Articular chondrocyte of knee joint (primary cell): ENCODE measurements at places on chromosomes 6 and 20. TPM values are rescaled to one million over a fixed set of nuclear protein-coding genes. Genes with fewer than 3 reads are reported as not detected.

Gene GNAS-AS1
- total RNA-seq = 0.32 and 0.39 TPM in 2 replicates

Gene DAAM2
- 59.9 and 63.9 TPM in 2 replicates for total RNA-seq

Gene SDCBP2
- total RNA-seq = 1.7 TPM in 2 replicates

Gene ZNF831
- not detected in 2 replicates for total RNA-seq

Gene CLVS2
- 0.11 and 0.13 TPM in 2 replicates for total RNA-seq

Gene WFDC2
- 0.22 and 0.65 TPM in 2 replicates for total RNA-seq

Gene NNAT
- 0.13 and 0.32 TPM in 2 replicates for total RNA-seq

Gene SRF
- total RNA-seq = 11.9 and 14.3 TPM in 2 replicates

Gene SNX3
- total RNA-seq = 232 and 291 TPM in 2 replicates

Gene HSPA1L
- 1.0 and 1.4 TPM in 2 replicates for total RNA-seq

Gene HEY2
- total RNA-seq = 0.26 and 0.86 TPM in 2 replicates

Gene TNNC2
- 0.39 and 1.4 TPM in 2 replicates for total RNA-seq

Gene GPX5
- not detected in 2 replicates for total RNA-seq

Gene CST7
- total RNA-seq = not detected in 2 replicates

Gene HLA-DRB1
- 0.86 TPM in 1 of 2 replicates, not detected in the other for total RNA-seq

Gene RRBP1
- total RNA-seq = 162 and 181 TPM in 2 replicates

Gene POM121L2
- not detected in 2 replicates for total RNA-seq

Gene PLA2G7
- not detected in 2 replicates for total RNA-seq

Gene C6orf118
- total RNA-seq = not detected in 2 replicates

Gene PSMB8
- 58.8 and 68.6 TPM in 2 replicates for total RNA-seq

Gene SIM1
- not detected in 2 replicates for total RNA-seq

Gene PTPN1
- 24.3 and 24.6 TPM in 2 replicates for total RNA-seq

Gene BMP7
- total RNA-seq = not detected in 2 replicates

Gene BNIP5
- total RNA-seq = not detected in 2 replicates

Gene CTAGE9
- total RNA-seq = not detected in 2 replicates

Gene ARMC2
- total RNA-seq = 2.8 and 4.2 TPM in 2 replicates

Gene SLC23A2
- total RNA-seq = 26.1 and 30.2 TPM in 2 replicates

Gene MICB
- total RNA-seq = 6.5 and 8.6 TPM in 2 replicates

Gene NT5DC1
- total RNA-seq = 7.3 and 11.7 TPM in 2 replicates

Gene B3GALT4
- total RNA-seq = 7.6 and 8.2 TPM in 2 replicates

Gene SEMG1
- total RNA-seq = not detected in 2 replicates
